ENCODE measurements at places on chromosomes 5 and 9.

GRCh38 chr5:32760091-32760509 lies 49.0 kb downstream of the NPR3 start:
- no peak for DNase-seq

- DNase-seq: no peak
These were observed 453 bp downstream of the CPEB4 start for GRCh38 chr5:173888473-173889131.

DNA sequence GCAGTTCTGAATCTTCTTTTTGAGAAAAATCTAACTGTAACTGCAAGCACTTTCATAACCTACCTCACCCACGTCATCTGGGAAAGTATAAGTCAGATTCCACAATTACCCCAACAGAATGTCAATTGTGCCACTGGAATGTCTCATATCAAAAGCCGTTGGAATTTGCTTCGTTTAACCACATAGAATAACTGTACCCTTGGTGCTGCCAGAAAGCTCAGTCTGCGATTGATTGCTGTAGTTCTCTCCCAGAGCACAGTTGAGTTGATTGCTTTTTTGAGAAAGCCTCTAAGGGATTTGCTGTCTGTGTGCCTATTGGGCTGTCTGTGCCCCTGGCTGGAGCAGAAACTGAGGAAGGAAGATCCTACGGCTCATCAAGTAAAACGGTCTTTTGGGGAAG lies 583.6 kb downstream of the TMEM38B start:
- no peak for DNase-seq

GRCh38 chr5:126924331-126925033 lies 105.9 kb downstream of the MARCHF3 start:
- no peak for DNase-seq

DNA sequence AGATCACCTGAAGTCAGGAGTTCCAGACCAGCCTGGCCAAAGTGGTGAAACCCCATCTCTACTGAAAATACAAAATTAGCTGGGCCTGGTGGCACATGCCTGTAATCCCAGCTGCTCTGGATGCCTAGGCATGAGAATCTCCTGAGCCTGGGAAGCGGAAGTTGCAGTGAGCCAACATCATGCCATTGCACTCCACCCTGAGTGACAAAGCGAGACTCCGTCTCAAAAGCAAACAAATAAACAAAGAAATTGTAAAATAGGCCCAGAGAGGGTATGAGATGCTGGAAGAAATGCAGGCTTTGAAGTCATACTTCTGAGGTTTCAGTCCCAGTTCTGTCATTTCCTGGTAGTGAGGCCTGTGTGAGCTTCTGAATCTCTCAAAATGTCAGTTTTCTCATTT lies 5.3 kb upstream of the ARHGEF37 start:
- DNase-seq: no peak

DNA sequence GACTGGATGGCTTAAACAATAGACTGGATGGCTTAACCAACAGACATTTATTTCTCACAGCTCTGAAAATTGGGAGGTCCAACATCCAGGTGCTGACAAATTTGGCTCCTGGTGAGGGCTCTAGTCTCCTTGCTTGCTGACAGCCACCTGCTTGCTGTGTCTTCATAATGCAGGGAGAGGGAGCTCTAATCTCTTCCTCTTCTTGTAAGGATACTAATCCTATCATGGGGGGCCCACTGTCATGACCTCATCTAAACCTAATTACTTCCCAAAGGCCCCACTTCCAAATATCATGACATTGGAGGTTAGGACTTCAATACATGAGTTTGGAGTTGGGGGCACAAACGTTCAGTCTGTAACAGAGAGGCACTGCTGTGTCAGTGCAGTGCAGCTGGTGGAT lies 26.4 kb downstream of the FOXD1 start:
- DNase-seq: no peak

- DNase-seq: no peak
These were observed 87.8 kb upstream of the HSPA9 start for GRCh38 chr5:138663009-138663408.

GRCh38 chr5:135161221-135161620 lies 127.2 kb upstream of the PITX1 start:
- DNase-seq: no peak

- no peak for DNase-seq
These were observed 48.4 kb downstream of the EXOSC2 start for GRCh38 chr9:130741831-130742449.

GRCh38 chr5:39025456-39025855 lies 48.7 kb downstream of the RICTOR start:
- no peak for DNase-seq

GRCh38 chr5:123681061-123681460 lies 169.1 kb downstream of the CSNK1G3 start:
- no peak for DNase-seq

DNA sequence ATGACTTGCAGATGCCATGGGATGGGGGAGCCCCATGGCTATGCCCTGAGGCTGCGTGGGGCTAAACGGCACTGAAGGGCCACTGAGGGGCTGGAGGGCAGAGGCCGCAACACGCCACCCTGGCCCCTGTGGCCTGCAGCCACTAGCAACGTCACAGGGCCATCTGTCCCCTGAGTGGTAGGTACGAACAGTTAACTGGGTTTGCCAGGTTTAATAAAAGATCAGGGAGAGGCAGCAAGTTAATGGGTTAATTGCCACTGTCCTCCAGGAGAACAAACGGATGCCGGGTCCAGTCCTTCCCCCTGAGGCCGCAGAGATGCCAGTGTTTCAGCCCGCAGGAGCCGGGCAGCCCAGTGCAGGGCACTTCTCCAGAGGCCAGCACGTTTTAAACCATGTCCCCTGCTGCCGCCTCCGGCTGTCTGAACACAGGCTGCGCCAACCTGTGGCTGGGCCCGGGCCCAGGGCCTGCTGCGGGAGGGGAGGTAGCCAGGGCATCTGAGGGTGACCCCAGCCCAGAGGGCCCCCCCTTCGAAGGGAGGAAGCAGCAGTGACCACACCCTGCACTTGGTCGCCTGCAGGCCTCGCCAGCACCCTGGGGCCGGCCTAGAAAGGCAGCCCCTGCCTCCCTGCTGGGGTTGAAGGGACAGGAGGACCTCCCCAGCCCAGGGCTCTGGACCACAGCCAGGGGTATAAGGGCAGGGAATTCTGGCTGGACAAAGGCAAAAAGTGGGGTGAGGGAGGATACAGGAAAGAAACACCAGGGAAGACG lies 227.3 kb downstream of the FANCC start:
- DNase-seq: no peak

- DNase-seq: no peak
These were observed 114.2 kb downstream of the RGS3 start for GRCh38 chr9:113577525-113578261.

GRCh38 chr5:12623408-12623807 lies 719.2 kb upstream of the CTNND2 start:
- DNase-seq: no peak

DNA sequence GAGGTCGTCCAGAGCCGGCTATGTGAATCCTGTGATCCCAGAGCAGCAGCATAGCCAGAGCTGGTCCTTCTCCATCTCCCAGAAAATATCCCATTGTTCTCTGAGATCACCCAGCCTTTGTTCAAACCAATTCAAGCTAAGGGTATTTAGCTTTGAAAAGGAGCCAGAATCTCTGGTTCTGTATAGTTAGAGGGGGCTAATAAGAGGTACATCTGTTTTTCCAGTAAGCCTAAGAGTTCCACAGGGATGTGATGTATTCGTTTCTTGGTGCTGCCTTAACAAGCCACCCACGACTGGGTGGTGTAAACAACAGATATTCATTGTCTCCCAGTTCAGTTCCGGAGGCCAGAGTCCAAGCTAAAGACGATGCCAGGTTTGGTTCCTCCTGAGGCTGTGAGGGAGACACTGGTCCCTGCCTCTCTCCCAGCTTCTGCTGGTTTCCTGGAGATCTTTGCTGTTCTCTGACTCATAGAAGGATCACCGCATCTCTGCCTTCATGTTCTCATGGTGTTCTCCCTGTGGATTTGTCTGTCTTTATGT lies 344.8 kb downstream of the MTRR start:
- no peak for DNase-seq

DNA sequence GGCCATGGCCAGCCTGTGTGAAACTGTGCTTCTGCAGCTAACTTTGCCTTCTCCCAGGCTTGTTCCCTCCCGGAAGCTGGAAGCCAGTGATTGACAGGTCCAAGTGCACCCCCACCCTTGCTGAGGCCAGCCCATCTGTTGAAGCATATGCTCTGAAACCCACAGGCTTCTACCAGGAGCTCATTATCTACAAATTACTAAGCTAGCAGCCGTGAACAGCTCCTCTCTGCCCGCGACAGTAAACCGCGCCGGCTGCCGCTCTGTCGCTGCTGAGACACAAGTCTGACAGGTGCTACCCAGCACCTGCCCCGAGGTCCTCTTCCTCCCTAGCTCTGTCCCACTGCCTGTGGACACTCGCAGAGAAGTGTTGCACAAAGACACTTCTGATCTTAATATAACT lies 490.9 kb downstream of the GADD45G start:
- no peak for DNase-seq

DNA sequence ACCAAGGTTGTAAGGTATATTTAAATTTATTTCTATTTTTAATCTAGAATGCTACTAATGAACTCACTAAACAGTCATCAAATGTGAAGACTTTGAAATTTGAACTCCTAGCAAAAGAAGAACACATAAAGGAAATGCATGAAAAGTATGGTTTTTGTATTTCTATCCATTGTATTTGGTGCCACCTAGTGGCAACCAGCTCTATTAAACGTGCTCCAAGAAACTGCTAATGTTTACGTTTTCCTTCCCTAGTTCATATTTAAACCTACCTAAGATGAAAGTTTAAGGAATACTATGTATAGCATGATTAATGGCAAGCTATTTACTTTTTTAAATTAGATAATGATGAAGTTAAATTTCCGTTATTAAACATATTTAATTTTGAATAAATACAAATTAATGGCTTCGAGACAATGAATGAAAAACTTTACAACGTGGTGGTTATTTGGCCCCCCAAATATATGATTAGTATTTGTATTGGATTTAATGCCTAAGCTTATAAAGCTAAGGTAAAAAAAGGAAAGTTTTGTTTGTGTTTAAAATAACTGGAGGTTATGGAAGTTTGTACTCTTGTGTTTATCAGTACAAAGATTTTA lies 115.9 kb upstream of the SH3GL2 start:
- no peak for DNase-seq

Data from RWPE2 (cell line).